ENCODE measurements at places on chromosomes 4 and X.

DNA sequence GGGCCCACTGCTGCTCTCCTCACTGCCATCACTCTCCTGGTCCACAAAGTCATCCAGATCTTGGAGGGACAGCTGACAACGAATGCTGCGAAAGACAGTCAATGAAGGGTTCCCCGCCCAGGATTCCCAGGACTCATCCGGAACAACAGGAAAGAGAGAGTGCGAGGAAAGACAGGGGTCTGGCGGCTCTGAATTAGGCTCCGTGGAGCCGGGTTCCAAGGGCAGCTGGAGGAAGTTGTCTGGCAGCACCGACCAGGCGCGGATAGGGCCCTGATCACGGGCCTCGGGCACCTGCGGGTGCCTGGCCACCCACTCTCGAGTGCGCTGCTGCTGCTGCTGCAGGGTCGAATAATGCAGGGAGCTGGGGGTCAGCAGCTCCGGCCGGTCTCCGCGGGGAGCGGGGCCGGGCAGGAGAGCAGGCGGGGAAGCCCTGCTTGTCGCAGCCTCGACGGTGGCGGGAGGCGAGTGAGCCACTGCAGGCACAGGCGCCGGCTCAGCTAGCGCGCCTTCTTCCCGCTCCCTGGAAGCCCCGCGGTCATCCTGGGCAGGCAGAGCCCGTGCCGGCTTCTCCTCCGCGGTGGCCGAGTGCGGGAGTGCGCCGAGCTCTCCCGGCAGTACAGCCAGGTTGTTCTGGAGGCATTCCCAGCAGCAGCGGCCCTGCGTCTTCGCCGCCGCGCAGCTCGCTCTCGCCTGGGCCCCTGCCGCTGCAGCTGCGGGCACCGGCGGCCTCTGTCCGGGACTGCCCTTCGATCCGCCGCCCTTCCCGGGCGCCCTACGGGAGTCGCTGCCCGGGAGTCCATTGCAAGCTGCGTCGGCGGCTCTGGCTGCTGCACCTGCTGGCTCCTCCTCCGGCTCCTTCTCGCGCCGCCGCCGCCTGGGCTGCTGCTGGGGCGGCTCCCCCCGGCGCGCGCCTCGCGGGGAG, 1.1 kb downstream of the SOWAHB start:
- peak; percentile 28 for DNase-seq

- no peak for DNase-seq
These were observed 85.1 kb downstream of the CFAP299 start for GRCh38 chr4:80420638-80421037.

DNA sequence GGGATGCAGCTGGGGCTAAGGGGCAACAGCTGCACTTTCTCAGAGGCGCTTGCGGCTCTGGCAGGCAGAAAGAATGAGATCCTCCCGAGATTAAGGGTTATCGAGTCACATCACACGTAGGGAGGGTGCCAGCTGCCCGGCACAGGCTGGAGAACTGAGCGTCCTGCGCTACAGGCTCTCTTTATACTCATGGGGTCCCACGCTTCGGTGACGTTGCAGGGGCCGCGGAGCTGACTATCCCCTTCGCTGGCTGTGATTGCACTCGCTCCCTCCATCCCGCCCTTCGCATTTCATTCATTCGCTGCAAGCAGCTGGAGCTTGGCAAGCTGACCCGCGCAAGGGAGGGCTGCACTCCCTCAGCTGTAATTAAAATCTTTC, at the start of gene TACR3:
TACR3 (minus strand) TSS at position 156 of the 378 bp plus-strand sequence. CDS start 310 bp downstream, outside the sequence.
- no peak for DNase-seq

DNA sequence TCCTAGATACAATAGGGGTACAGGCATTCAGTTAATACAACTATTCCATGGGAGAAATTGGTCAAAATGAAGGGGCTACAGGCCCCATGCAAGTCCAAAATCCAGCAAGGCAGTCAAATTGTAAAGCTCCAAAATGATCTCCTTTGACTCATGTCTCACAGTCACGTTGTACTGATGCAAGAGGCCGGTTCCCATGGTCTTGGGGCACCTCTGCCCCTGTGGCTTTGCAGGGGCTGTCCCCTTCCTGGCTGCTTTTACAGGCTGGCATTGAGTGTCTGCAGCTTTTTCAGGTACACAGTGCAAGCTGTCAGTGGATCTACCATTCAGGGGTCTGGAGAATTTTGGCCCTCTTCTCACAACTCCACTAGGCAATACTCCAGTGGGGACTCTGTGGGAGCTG, 12.5 kb upstream of the ASIC5 start:
- DNase-seq: no peak

DNA sequence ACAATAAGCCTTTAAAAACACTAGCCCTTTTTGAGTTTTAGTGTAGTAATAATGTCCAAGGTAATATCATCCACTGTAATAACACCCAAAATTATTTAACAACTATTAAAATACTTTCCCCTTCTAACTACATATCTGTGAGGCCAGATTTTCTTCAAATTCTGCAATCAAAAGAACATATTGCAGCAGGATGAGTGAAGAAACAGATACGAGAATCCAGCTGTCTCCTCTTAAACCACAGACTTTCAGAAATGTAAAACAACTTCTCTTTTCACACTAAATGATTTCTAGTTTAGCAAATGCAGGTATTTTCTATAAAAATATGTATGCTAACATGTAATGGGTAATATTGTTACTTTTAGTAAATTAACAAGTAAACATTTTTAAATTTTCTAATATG, 148.9 kb downstream of the PRDM5 start:
- DNase-seq: no peak

DNA sequence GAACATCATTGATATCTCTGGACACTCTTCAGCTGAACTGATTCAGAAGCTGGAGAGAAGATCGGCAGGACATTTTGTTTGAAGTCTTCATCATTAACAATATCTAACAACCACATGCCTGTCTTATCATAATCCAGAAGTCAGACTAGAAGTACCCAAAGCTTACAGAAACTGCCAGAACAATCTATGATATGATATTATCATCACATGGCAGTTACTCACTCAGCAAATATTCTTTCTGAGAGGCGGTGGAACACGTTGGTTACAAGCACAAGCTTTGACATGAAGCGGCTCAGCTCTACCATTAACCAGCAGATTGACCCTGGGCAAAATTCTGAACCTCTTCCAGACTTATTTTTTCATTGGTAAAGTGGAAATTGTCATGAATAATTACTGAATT, 69.4 kb upstream of the KIT start:
- no peak for DNase-seq

DNA sequence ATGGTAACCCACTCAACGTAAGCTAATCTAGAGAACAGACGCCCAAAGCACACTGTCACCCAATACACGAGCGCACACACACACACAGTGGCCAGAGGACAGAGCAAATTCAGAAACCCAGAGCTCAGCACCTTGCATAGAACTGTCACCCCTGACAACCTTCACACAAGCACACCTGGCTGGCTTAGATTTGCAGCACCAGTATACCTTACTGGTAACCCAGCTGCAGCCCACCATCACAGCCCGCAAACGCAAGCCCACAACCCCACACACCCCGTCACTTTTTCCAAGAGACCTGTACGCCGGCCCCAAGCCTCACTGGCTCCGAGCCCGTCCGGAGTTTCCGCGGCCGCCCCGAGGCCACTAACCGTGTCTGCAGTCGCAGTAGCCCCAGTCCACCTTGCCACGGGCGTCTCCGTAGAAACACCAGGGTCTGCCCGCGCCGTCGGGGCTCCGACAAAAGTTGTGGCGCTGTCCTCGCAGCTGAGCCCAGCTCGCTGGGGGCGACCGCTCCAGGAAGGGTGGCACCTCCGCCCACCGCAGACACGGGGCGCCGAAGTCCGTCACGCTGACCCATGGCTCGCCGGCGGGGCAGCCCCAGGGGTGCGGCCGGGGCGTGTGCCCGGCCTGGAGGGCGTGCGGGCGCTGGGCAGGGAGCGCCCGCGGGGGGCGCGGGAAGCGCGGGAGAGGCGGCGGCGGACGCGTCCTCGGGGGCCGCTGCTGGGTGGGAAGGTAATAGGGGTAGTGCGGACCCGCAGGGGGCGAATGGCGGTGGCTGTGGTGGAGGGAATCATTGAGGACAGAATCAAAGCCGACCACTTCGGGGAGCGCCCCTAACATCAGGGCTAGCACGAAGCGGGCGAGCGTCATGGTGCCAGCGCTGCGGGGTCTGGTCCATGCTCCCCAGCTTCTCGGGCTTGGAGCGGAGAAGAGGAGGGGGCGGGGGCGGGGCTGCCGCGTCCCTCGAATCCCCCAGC, 664 bp downstream of the PRSS12 start:
- DNase-seq: peak; percentile 5

DNA sequence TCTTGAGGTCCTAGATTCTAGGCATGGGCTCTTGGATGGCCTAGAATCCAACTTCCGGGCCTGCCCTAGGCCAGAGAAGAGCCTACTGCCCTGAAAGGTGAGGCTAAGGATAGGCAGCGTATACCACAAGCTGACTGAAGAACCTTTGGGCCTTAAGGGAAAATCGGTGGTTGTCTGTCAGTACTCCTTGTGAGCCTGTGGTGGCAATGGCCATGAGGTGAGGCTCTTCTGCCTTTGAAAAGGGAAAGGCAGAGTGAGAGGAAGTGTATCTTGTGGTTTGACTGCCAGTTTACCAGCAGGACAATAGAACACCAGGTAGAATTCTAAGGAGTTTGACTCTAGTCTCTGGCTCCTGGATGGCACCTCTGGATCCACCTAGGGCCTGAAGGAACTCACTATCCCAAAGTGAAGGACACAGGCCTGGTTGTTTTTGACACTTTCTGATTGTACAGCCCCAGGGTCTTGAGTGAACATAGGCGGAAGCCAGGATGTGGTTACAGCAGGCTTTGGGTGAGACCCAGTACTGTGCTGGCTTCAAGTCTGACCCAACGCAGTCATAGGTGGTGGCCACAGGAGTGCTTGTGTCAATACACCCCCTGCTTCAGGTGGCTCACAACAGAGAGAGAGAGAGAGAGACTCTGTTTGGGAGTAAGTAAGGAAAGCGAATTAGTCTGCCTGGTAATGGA, 20.9 kb downstream of the ITIH6 start:
- DNase-seq: no peak

DNA sequence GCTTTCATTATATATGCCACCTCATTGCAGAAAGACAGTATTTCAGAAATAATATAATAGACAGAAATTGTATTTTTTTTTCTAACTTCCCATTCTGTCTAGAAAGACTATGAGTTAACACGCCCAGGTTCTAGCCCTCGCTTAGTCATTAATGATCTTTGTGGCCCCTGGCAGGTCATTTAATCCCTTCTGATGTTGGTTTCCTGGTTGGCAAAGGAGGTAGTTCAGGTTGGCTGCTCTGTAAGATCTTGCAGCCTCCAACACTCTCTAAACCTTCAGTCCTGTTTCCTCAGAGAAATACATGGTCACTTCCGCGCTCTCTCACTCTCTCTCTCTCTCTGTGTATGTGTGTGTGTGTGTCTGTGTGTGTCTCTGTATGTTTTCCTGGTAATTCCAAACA, 156.3 kb upstream of the NOCT start:
- DNase-seq: peak; percentile 75

GRCh38 chr4:33628296-33628695, 2616.0 kb downstream of the ARAP2 start:
- DNase-seq: no peak

DNA sequence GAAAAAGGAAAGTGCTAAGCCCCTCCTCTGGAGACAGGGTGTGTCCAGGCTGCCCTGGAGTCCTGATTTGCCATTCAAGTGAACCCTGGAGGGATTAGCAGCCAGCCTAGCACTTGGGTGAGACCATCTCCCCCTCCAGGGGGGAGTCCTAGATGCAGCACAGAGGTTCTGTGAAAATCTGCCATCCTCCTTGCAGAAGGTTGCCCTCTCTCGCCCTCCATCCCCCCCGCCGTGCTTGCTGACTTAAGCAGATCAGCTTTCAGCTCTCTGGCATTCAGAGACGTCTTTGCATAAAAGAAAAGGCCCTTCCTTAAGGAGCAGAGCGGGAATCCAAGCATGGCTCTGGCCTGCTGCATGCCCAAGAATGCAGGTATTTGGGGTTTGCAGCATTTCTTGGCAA, 102.1 kb upstream of the SCML1 start:
- peak; percentile 86 for DNase-seq

DNA sequence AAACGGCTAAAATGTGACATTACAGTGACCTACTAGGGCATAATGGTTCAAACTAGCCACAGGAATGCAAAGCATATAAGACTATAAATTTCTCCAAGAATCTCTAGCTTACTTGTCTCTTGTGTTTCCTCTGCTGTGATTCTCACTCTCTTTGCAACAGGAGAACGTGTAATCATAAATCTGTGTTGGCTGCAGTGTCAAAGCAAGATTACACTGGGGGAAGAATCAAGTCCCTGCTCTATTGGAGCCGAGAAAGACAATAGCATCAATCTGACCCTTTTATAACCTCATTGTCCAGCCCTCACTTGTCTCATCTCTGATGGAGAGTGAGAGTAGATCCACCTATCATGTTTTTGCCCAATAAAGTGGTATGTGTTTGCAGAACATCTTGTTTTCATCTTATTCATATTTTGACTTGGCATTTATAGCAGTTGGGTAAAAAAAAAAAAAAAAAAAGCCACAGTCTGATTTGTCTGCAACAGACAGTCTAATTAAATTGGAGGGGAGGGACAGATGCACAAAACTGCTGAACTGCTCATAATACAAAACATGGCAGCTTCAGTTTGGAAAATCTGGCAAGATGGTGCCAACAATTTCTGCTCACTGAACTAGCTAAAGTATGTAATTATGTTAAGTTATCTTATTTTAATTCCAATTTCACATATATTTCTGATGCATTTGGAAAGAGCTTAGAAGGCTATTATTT, 165.0 kb upstream of the GABRA2 start:
- DNase-seq: no peak

Data from Caki2 (cell line).